ENCODE measurements at places on chromosomes 7 and 10.

- no peak overlapping the region for H3K27ac ChIP-seq
- H3K36me3 ChIP-seq = no peaks in the 10 kb centered on the region
- peak; percentile 58 for DNase-seq
These were observed 297.8 kb upstream of the PRKCQ start for GRCh38 chr10:6877722-6878392.

- peak overlapping the region; percentile 51 for H3K4me3 ChIP-seq
- no peak overlapping the region for H3K27ac ChIP-seq
- no peaks in the 10 kb centered on the region for H3K27me3 ChIP-seq
- no peak for DNase-seq
- H3K36me3 ChIP-seq = peaks cover 2% of the 10 kb centered on the region
These were observed 851 bp downstream of the AKR1E2 start for GRCh38 chr10:4826792-4827324.

DNA sequence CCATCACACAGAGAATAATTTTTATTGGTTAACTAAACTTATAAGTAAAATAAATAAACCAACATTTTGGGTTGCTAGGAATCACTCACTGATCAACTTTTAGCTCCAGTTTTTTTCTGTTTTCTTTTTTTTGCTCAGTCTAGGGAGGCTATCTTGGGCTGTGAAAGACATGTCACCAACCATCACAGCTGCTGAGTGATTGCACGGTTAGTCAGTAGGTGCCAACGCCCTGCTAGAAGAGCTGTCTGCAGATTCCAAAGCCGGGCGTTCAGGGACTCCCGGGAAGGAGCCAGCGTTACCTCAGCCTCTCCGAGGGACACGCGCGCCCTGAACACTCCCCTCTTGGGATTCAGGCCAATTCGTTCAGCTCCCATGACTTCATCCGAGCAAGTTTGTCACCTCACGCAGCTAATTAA lies 604 bp upstream of the STAM start:
- peak; percentile 39 for DNase-seq
- no peaks in the 10 kb centered on the region for H3K4me1 ChIP-seq
- peaks cover 5% of the 10 kb centered on the region for H3K36me3 ChIP-seq
- H3K27ac ChIP-seq = peak overlapping the region; percentile 53
- H3K27me3 ChIP-seq = no peaks in the 10 kb centered on the region
- H3K4me3 ChIP-seq = peak overlapping the region; percentile 97

DNA sequence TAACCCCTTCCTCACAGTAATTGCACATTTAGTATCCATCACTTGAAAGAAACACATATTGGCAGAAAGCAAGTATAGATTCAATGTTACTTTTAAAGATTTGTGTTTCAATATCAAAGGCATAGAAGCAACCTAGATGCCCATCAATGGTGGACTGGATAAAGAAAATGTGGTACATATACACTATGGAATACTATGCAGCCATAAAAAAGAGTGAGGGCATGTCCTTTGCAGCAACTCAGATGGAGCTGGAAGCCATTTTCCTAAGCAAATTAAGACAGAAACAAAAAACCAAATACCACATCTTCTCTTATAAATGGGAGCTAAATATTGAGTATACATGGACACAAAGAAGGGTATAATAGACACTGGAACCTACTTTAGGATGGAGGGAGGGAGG lies 3.6 kb downstream of the OR6V1 start:
- DNase-seq = no peak
- no peaks in the 10 kb centered on the region for H3K4me1 ChIP-seq
- no peak overlapping the region for H3K27ac ChIP-seq
- no peak overlapping the region for H3K4me3 ChIP-seq
- H3K27me3 ChIP-seq = no peaks in the 10 kb centered on the region

GRCh38 chr10:71191551-71192076 lies 20.8 kb upstream of the UNC5B start:
- no peaks in the 10 kb centered on the region for H3K27me3 ChIP-seq
- no peak overlapping the region for H3K4me3 ChIP-seq
- H3K27ac ChIP-seq = no peak overlapping the region
- DNase-seq = peak; percentile 79
- no peaks in the 10 kb centered on the region for H3K4me1 ChIP-seq
